LNCaP clone FGC (cell line): ENCODE measurements at places on chromosomes 5 and 9.
A peak's percentile ranks its signal among the peaks of the same experiment; 100 is the strongest.

GRCh38 chr9:15249042-15249818 lies 57.8 kb downstream of the TTC39B start:
- no peak for DNase-seq

- peak; percentile 80 for DNase-seq
Observed at GRCh38 chr5:77946381-77947040, 170.4 kb upstream of the TBCA start.

DNA sequence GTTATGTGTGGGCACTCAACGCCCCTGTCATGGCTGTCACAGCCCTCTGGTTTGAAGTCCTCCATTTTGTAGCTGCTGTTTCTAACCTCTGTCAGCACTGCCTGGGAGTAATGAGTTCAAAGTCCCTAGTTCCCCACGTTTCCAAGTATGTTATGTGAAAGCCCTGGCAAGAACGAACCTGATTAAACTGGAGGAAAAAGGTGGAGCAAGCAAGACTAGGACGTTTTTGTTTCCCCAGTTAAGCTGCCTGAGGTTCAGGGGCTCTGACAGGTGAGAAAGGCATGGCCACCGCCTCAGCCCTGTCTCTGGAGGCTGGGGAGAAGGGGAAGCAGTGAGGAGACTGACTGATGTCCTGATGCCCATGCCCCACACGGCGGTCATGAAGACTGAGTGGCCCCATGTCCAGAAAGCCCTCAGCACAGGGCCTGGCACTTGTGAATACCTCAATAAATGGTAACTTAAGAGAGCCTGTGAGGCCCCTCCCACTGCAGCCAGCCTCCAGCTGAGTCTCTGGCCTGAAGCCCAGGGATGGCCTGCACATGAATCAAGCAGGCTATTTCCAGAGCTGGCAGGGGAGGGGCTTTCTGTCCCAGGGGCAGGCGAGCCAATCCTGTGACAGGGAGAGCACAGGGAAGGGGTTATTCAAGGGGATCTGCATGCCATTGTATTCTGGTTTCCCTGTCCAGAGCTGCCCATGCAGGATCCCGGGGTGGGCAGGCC lies 61.8 kb downstream of the PFDN1 start:
- peak; percentile 70 for DNase-seq

DNA sequence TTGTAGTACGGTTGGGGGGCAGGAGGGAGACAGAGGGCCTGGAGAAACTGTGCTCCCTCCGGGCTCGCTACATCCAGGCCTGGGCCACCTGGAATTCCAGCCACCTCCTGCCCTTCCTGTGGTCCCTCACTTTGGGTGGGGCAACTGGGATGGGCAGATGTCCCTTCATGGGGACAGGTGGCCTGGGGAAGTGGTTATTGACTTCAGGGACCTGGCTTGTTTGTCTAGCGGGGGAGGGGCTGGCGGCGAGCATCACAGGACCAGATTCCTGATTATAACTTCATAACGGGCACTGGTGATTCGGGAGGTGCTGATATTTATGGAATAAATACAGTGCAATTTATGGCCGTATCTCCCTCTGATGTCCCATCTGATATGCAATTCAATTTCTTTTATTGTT lies 20.1 kb upstream of the LAMC3 start:
- DNase-seq = no peak

GRCh38 chr5:38557308-38557710 lies 863 bp upstream of the LIFR start:
- no peak for DNase-seq

DNA sequence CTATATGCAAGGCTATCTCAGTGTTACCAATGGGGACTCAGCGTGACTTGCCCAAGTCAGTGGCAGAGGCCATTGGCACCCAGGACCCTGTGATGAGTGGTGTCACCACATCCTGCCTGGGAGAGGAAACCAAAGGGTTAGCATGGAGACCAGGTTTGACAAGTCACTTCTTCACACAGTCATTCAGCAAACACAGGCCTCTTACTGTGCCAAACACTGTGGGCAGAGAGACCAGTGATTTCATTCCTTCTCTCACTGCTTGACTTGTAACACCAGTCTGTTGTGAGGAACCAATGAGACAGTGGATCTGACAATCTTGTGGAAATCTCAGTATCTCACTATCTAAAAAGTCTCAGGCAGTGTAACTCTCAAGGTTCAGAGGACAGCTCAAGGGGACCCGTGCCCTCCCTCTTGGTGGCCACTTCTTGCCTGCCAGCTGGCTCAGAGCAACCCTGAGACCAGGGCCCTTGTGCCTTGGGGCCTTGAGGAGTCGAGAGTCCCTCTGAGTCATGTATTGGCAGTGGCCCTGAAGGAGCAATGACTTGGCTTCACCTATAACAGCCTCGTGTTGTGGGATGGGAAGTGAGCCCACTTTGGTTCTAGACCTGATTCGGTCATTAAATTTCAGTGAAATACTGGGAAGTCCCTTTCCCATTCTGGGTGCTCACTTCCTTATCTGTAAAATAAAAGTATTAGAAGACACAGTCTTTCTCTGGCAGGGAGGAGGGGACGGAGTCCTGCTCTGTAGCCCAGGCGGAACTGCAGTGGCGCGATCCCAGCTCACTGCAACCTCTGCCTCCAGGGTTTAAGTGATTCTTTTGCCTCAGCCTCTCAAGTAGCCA lies 1.6 kb downstream of the FABP6 start:
- peak; percentile 30 for DNase-seq

GRCh38 chr5:14156650-14157492 lies 13.7 kb downstream of the TRIO start:
- DNase-seq = no peak

DNA sequence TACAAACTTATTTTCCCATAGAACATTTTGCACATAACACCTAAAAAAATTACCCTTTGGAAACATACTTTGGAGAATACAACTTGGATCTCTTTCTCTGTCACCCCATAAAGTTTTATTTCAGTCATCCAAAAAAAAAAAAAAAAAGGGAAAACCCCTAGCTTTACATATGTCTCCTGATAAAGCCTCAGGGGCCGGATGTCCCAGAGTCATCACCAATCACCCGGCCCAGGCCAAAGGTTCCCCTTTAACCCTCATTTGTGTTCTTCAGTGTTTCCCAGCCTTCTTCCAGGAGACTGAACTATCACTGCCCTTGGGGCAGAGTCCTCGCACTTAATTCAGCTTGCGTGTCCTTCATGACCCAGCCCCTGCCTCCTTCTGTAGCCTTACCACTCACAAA lies 28.8 kb downstream of the ANXA6 start:
- no peak for DNase-seq

GRCh38 chr9:137463931-137464290 lies 4.8 kb upstream of the NSMF start:
- no peak for DNase-seq

- no peak for DNase-seq
Observed at GRCh38 chr5:5598547-5599113, 176.2 kb downstream of the ICE1 start.

DNA sequence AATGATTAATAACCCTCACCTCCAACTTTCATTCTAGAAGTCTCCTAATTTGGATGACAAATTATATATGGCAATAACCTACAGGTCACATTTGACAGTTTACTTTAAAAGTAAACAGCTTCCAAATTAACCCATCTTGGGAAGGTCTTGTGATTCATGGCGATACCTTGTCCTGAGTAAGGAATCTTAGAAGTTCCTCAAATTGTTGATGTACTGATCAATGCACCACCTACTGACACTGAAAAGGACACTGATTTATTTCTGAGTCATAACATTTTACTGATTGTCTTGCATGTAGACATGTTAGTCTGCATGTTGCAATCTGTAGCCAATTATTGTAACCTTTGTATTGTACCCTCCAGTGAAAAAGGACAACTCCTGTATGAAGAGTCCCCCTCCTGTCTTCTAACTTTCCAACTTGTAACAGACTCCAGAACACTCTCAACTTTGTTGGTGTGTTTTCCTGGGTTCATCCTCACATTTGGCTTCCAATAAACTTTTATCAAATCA lies 16.0 kb upstream of the SLC22A5 start:
- no peak for DNase-seq

- DNase-seq = no peak
Observed at GRCh38 chr9:3323714-3324113, 202.1 kb downstream of the RFX3 start.

DNA sequence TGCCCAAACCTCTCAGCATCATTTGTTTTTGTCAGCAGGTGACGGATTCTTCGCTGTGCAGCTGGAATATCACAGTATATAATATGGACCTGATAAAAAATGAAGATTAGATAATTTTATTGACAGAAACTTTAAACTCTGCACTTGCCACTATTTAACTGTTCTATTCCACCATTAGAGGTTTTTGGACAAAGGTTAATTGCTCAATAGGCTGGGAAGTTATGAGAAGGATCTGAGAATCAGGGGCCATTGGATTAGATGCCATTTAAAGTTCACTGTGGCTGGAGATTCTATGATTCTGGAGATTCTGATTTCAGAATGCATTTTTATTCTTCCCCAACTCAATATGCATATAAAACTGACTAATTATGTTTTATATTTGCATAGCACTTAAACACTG lies 59.8 kb upstream of the ANXA1 start:
- DNase-seq = no peak

DNA sequence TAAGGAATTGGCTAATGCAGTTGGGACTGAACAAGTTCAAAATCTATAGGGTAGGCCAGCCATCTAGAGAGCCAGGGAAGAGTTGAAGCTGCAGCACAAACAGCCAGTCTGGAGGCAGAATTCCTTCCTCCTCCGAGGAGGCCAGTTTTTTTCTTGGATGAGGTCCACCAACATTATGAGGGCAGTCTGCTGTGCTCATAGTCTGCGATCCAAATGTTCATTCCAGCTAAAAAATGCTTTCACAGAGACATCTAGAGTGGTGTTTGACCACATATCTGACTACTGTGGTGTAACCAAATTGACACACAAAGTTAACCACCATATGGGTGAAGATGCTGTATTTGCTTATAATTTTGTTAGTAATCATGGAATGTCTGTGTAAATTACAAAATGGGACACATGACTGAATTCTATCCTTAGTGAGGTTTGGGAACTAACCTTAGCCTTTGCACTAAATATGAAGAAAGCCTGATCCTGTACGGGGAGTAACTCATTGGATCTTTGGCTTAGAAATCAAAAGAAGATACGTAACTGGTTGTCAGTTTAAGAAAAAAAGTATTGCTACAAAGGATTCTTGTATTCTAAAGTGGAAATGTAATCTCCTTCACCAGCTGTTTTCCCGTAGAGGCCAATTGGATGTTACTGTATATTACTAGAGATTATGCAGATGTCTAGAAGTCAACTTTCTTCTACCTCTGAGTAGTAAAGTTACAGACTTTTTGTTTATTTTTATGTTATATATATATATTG lies 70.6 kb downstream of the SPIN1 start:
- no peak for DNase-seq

DNA sequence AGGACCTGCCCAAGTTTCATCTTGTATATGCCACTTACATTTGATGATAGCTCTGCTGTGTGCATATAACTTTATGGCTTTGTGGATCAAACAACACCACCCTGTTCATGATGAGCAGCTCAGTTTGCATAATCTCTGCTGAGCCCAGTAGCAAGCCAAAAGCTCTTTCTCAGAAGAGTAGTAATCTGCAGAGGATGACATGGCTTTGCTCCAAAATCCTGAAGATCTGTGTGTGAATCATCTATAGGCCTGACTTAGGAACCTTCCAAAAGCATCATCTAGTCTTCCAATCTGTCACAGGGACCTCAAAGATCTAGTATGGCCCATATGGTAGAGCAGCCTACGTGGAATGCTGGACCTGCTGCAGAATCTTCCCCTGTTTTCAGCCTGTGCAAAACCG lies 394.6 kb downstream of the PSAT1 start:
- no peak for DNase-seq

DNA sequence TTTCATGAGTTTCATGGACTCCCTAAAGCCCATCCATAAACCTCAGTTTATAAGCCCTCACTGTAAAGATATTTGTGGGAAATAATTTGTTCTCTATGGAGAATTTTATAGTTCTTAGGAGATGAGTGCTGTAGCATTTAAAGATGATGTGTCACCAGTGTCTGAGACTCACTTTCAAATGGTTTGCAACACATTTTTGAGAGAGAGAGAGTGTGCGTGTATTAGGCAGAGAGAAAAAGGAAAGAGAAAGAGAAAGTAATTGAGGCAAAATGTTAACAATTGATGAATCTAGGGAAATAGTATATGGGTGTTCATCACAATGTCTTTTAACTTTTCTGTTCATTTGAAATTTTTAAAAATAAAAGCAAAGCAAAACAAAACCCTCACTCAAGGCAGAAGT lies 479.0 kb downstream of the ZSWIM6 start:
- no peak for DNase-seq

DNA sequence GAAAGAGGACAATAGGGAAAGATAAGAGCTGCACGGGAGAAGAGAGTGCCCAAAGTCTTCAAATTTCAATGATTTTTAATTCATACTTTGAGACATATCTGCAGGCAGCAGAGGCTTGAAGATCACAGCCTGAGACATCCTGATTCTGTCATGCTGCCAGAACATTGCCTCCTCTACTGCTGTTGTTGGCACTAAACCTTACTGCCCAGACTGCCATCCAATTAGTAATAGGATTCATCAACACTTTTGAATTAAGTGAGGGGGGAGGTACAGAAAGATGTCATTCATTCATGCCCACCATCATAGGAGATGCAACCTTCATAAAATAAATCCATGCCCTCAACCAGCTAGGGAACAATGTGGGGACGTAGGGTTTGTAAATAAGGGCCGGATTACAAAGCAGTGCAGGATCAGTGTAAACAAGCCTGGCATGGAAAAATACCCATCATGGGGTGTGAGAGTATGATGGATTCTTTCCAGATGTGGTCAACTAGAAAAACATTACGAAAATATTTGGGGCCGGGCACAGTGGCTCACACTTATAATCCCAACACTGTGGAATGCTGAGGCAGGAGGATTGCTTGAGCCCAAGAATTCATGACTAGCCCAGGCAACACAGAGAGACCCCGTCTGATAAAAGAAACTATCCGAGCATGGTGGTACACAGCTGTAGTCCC lies 122.1 kb upstream of the DAPK1 start:
- DNase-seq = no peak
